ENCODE measurements at places on chromosomes 2 and 18.

GRCh38 chr18:62384068-62384467 lies 59.0 kb downstream of the TNFRSF11A start:
- DNase-seq, result no peak

DNA sequence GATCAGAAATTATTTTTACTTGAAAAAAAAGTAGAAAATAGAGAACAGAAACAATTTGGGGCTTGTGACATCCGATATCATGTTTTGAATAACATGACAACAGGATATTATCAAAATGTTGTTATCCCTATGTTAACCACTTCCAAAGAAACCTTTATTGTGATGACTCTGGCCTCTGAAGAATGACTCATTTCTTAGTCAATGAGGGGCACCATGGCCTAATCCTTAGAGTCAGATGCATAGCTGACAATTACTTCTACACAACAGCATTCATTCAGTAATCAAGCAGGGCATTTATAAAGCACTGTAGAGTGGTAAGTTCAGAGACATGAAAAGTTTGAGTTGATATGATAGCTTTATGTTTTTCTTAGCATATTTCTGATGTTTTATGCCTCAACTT lies 703.0 kb downstream of the RNF144A start:
- peak; percentile 50 for DNase-seq

DNA sequence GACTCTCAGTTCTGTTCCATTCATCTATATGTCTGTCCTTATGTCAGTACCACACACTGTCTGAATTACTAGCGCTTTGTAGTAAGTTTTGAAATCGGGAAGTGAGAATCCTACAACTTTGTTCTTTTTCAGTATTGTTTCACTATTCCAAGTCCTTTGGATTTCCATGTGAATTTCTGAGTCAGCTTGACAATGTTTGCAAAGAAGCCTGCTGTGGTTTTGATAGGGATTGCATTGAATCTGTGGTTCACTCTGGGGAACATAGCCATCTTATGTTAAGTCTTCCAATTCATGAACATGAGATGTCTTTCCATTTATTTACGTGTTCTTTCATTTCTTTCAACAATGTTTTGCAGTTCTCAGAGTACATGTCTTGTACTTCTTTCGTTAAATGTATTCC lies 15.0 kb downstream of the SLC3A1 start:
- peak; percentile 73 for DNase-seq

DNA sequence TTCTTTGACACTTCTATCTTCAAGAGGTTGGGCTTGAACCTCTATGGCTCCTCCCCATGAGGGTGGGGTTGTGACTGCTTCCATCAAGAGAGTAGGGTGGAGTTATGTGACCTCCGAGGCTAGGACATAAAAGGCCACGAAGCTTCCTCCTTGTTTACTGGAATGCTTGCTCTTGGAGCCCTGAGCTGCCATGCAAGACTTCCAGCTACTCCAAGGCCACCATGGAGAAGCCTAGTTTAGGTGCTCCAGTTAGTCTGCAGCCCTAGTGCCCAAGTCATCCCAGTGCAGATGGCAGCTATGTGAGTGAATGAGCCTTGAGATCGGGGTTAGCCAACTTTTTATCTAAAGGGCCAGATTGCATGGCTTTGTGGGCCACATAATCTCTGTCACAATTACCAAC lies 2.4 kb upstream of the MERTK start:
- no peak for DNase-seq

GRCh38 chr2:9401646-9402371 lies 21.5 kb downstream of the ITGB1BP1 start:
- no peak for DNase-seq
